ENCODE measurements at places on chromosomes 1 and 21.
A peak's percentile ranks its signal among the peaks of the same experiment; 100 is the strongest.

- DNase-seq: no peak
Observed at GRCh38 chr1:19774180-19774785, 25.4 kb downstream of the TMCO4 start.

DNA sequence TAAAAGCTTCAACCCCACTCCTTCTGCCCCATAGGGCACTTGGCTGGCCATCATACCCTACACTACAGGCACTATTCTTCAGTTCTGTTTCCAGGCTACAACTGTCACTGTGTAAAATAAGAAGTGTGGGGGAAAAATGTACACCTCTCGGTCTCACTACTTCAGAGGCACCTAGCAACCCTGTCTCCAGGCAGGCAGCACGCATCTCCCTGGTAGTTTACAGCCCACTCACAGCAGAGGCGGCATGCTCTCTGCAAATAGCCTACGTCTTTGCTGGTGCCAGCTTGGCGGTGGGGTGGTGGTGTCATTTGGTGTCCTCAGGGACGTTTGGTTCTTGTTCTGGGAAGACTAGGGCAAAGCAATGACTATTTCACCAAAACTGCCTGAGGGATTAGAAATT, 48.2 kb upstream of the BTG3 start:
- DNase-seq: no peak

GRCh38 chr21:41542727-41543126, 34.8 kb upstream of the TMPRSS2 start:
- no peak for DNase-seq

GRCh38 chr21:42460391-42461184, 35.4 kb downstream of the RSPH1 start:
- DNase-seq: peak; percentile 64

- no peak for DNase-seq
Observed at GRCh38 chr1:107594536-107594935, 370.4 kb downstream of the VAV3 start.

DNA sequence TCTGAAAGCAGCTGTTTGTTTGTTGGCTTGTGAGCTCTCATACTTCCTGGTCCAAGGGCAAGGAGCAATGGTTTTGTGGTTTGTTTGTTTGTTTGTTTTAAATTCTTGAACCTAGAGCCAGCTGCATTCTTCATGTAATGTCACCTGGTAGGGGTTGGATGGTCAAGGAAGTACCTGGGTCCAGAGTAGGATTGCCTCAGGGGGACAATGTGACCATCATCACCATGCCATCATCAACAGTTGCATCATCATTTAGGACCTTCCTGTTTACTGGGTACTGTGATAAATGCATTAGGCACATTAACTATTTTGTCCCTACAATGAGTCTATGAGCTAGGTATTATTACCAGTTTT, 14.7 kb upstream of the MYOG start:
- no peak for DNase-seq

DNA sequence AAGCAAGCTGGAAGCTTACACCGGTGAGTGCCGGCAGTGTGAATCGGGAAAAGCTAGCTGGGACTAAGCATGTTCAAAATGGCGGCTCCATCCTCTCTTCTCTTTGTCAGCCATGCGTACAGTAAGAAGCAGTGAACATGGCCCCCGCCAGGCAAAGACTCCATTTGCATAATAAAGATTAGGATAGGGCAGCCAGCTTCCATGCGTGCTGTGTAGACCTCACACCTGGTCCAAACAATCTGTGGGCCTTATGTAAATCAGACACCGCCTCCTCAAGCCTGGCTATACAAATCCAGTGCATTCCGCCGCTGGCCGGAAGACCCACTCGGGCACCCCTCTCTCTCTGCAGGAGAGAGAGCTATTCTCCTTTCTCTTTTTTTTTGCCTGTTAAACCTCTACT, 150.3 kb downstream of the TIAM1 start:
- DNase-seq: no peak

DNA sequence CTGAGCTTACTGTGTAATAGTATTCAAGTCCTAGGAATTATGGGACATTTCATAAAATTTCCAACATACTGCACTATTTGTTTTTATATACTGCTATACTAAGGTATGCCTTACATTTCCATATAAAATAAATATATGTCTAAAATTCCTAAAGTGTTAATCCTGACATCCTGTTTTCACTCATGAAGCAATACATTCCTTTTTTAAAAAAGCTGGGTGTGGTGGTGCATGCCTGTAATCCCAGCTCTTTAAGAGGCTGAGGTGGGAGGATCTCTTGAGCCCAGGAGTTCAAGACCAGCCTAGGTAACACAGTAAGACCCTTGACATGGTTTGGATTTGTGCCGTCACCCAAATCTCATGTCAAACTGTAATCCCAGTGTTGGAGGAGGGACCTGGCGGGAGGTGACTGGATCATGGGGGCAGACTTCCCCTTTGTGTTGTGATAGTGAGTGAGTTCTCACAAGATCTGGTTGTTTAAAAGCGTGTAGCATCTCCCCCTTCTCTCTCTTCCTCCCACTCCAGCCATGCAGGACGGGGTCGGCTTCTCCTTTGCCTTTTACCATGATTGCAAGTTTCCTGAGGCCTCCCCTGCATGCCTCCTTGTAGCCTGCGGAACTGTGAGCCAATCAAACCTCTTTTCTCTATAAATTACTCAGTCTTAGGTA, 5.8 kb downstream of the CDC42BPA start:
- no peak for DNase-seq

DNA sequence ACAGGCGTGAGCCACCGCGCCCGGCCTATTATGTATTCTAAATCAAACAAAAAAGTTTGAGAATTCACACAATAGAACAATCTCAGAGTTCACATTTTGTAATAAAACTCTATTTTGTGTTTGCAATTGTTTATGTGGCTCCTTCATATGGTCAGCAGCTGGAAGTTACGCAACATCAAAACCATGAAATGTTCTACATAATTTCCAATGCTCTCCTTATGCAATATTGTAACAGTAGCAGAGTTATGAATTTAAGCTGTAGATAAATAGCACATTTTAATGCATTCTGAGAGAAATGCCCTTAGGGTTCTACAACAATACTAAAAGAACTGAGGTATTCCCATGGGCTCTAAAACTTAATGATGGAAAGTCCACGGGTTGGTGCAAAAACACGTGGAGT, 62.3 kb upstream of the COL11A1 start:
- DNase-seq: no peak

DNA sequence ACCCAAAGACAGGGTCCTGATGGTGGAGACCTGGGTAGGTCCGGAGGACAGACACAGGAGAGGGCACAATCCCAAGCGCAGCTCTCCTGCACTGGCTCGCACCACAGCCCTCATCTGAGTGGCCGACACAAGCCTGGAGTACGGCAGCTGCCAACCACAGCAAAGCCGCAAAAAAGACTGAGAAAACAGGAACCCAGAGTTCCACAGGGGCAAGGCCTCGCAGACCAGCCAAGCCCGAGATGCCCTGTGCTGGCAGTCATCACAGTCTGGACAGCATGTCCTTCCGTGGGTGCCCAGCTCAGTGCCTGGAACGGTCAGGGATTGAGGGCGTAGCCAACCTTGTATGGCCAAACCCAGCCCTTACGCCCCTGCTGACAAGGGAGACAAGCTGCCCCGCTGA, 11.4 kb downstream of the ZBTB48 start:
- DNase-seq: no peak

GRCh38 chr1:62384276-62385005, 52.4 kb upstream of the USP1 start:
- no peak for DNase-seq

GRCh38 chr1:18511874-18512150, 31.1 kb downstream of the KLHDC7A start:
- DNase-seq: no peak

GRCh38 chr1:227058321-227058751, 118.2 kb downstream of the COQ8A start:
- DNase-seq: no peak

- DNase-seq: no peak
Observed at GRCh38 chr1:218571491-218571890, 226.4 kb downstream of the TGFB2 start.

GRCh38 chr1:62988867-62989266, 204.9 kb downstream of the ATG4C start:
- DNase-seq: no peak

- DNase-seq: no peak
Observed at GRCh38 chr1:178337091-178337706, 159.6 kb downstream of the CLEC20A start.

DNA sequence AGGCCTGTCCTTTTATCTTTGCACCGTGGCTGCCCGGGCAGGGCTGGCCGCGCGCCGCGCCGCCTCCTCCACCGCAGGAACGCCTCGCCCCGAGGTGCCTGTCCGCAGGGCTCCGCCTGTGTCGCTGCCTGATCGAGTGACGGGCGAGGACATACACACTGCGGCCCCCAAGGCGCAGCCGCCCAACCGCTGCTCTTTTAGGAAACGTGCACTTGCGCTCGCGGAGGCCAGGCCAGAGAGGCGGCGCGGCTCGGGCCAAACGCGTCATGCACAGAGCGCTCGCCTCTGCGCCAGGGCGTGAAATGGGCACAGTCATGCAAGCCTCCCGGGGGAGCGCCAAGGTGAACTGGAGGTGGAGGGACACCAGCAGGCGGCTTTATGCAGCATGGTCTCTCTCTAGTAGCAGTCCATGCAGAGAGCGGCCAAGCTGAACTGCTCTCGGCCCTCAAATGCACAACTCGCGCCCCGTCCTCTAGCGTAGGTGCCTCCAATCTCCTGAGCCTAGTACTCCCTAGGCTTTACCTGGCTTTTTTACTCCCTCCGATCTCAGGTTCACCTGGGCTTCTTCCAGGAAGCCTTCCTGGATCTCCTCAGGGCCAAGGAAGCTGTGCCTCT, 12.9 kb downstream of the TRABD2B start:
- no peak for DNase-seq

DNA sequence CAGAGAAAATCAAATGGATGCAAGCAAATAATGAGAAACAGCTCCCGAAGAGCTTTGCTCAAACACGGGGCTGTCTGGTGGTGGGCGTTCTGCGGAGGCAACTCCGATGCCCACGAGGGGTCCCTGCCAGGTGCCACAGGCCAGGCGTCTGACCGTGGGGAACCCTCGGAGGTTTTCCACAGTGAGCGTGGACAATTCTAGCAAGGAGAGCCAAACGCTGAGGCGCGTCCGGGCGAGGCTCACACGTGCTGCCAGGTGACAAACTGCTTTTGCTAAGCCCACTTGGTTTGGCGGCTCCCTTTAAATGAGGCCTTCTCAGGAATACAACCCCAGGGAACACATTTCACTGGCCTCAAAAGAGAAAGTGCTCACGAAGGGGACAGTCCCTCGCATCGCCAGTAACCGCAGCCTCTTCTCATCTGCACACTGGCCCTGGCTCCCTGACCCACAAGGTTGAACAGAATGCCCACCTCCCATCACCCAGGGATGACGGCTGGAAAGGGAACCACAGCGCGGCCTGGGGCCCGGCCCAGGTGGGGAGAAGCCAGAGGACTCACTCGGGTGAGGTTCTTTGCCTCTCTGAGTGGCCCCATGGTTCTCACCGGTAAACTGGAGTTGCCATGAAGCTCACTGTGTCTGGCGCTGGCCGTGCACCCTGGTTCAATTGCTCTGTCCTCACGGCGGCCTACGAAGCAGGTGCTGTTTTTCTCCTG, 97.4 kb downstream of the PRDM16 start:
- no peak for DNase-seq

DNA sequence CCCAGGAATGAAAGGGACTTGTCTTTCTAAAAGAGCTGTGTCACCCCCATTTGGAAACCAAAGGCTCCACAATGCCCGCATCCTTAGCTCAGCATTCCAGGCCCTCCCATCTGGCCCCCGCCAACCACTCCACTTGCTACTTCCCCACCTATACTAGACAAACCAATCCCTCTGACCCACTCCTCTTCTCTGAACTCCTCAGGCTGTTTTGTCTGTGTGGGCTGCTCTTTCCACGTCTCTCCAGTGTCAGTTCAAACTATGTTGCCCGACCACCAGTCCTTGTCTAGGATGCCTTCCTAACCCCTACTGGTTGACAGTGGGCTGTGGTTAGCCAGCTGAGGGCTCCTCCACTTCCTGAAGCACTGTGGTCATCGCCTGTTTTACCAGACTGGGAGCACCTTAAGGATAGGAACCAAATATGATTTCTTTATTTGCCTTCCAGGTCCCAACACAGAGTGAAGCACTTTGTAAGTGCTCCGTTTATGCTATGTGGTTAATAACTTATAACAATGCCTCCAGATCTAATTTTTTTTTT, 8.1 kb upstream of the COA7 start:
- no peak for DNase-seq

GRCh38 chr1:98988904-98989555, 15.6 kb downstream of the PLPPR5 start:
- no peak for DNase-seq

DNA sequence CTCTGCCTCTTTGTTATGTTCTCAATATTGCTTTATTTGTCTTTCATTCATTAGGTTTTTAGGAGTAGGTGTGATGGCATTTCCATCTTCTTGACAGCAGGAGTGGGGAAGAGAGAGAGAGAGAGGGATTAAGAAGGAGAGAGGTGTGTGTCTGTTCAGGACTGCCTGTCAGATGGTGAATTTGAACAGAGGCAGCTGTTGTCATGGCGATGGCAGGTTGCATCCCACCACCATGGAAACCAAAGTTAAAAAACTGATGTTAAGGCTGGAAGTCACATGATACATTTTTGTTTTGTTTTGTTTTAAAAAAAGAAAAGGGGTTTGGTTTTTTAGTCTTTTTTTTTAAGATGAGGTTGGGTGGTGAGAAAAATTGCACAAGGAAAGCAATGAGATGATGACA, 18.3 kb downstream of the CACNA1E start:
- no peak for DNase-seq

DNA sequence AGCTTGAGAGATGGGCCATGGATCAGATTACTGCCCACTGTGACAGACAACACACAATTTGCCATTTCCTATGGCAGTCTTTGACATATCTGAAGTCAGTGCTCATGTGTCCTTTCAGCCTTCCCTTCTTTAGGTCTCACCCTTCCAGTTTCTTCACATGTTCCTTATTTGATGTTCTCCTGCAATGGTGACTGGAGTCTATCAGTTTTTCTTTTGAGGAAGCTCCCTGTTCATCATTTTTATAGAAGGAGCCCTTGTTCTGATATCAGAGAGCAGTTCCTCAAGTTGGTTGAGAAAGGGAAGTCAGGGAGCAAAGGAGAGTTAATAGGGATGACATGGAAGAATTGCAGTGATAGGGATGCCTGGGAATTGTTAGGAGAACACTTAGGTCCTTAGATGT, 42.2 kb downstream of the DISC1 start:
- DNase-seq: no peak

DNA sequence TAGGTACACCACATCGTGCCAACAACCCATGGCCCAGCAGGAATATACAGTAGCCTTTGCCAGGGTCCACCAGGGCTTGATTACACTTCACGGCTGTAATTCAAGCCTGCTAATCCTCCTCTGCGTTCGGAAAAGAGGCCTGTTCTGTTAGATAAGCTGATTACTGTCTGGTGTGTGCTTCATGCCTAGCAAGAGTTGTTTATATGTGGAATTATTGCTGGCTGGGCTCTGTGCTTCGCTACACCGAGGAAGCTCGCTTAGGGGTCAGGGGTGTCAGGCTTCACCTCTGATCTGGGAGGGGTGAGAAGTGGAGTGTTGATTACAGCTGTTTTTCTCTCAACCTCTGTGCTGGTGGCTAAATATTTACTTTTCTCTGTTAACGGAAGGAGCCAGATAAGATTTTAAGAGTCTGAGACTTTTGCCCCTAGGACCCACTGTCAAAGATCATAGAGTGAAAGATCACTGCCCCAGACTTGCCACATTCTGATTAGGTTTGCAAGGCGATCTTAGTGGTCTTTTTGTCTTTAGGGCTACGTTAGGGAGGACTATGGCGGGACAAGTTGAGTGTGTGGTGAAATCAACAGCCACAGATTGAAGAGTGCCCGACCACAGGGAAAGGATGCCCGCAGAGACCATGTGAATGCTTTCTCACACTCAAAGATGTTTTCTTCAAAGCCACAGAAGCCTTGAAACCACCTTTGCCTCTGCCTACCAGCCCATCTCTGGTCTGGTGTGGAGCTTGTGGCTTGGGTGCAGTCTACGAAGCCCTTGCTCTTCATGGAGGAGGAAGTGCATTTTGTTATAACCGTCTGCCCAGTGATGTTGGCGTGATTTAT, 216.1 kb downstream of the PBX1 start:
- DNase-seq: no peak
